GM23248 (cell line): ENCODE measurements at places on chromosomes 2 and 18.

DNA sequence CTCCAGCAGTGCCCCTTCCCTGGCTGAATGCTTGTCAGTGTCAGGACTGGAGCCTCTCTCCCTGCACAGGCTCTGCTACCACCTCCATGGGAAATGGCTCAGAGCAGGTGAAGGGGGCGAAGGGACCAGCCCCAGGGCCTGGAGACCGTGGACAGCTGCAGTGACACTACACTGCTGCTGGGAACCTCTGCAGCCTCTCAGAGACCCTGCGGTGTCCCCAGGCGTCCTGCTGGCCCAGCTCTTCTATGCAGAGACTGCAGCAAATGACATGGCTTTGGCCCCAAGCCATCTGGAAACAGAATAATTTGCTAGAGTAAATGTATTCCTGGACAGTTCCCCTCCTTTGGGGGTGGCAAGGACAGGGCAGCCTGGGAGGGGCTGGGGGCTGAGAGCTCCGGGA is 53.2 kb downstream of the CIB4 start:
- DNase-seq = no peak

GRCh38 chr2:50782543-50782942 is 249.4 kb downstream of the NRXN1 start:
- no peak for DNase-seq

DNA sequence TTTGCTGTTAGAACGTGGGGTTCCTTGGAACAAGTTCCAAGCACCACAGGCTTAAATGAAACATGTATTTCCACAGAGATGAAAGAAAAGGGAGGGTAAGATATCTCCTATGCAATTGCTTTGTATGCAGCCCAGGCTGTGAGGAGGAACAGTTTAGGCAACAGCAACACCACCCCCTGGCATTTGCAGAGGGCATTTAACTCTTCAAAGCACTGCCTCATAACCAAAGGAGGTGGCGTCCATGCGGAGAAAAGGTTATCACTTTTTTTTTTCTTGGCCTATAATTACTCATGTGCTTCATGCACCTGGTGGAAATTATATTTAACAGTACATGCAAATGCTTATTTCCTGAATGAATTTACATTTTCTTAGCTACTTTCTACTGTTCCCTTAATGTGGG is 286.0 kb downstream of the LPIN1 start:
- DNase-seq = no peak

DNA sequence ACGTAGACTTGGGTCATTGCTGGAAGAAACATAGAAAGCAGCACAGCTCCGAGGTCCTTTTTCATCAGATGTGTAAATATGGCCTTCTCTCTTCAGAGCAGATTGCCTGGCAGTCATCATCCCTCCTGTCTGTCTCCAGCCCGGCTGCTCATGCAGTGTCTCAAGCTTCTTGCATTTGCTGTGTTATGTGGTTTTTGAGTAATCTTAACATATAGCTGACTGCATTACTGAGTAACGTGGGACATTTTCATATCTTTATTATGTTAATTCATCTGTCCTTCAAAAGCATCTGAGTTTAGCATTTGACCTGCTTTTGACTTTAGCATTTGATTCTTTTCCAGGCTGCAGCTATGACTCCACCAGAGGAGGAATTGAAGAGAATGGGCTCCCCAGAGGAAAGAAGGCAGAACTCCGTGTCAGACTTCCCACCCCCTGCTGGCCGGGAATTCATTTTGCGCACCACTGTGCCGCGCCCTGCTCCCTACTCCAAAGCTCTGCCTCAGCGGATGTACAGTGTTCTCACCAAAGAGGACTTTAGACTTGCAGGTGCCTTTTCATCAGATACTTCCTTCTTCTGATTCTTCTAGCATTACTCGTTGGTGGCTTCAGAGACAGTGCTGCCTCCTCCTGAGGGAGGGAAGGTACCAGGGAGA is 116.2 kb downstream of the RAB3GAP1 start:
- DNase-seq = no peak

- peak; percentile 12 for DNase-seq
These were observed 10.0 kb upstream of the FEZ2 start for GRCh38 chr2:36607947-36608346.

GRCh38 chr2:212733273-212733672 is 194.7 kb upstream of the ERBB4 start:
- DNase-seq = no peak

- DNase-seq = peak; percentile 68
These were observed 7.3 kb upstream of the PLEK start for GRCh38 chr2:68357605-68358337.

GRCh38 chr18:57533006-57533867 is 53.3 kb downstream of the FECH start:
- DNase-seq = no peak

- no peak for DNase-seq
These were observed 443.4 kb upstream of the CDH19 start for GRCh38 chr18:67047334-67047733.

DNA sequence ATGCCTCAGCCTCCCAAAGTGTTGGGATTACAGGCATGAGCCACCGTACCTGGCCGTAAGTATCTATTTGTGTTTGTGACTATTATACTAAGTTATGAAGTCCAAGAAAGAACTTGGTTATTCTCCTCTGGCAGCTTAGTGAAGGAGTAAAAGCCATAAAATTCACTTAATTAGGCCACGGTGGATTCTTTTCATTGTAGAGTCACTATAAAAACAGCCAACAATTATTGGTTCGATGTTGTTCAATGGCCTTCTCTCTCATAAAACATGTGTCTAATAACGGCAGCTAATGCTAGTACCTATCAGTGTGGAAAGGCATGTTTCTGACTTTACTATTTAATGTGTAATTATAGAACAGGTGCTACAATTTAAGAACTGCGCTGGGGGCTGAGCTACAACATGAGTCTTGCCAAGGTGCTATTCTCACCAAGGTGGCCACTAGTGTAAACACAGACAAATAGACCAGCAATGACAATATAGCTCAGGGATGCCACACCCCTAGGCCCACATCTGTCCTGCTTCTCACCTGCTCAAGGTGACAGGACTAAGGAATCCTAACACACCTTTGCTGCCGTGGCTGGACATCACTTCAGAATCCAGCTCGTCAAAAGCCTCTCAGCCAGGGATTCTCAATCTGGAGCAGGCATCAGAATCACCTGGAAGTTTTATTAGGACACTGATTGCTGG is 17.2 kb downstream of the ATP8B1 start:
- DNase-seq = no peak

- no peak for DNase-seq
These were observed 224.2 kb downstream of the CD226 start for GRCh38 chr18:69723434-69723833.

DNA sequence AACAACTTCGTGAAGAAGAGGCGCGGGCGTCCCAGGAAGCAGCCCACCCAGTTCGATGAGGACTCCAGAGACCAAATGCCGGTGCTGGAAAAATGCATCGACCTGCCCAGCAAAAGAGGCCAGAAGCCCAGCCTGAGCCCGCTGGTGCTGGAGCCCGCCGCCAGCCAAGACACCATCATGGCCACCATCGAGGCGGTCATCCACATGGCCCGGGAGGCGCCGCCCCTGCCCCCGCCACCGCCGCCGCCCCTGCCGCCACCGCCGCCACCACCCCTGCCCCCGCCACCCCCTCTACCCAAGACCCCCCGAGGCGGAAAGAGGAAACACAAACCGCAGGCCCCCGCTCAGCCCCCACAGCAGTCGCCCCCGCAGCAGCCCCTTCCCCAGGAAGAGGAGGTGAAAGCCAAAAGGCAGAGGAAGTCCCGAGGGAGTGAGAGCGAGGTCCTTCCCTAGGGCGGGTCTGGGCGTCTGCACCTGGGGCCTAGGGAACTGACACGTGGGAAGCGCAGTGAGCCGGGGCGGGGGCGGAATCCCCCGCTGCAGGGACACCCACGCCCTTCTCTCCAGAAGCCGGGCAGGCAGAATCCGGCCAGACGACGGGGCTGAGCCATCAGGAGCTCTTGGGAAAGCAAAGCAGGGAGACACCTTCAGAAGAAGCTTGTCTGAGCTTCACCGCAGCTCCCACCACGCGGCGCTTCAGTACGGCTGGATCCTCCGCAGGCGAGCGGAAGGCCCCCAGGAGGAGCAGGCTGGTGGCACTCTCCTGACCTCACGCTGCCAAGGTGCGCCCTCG is 382.8 kb downstream of the SETBP1 start:
- DNase-seq = no peak

- no peak for DNase-seq
These were observed 461.7 kb downstream of the STK39 start for GRCh38 chr2:167785606-167786216.

DNA sequence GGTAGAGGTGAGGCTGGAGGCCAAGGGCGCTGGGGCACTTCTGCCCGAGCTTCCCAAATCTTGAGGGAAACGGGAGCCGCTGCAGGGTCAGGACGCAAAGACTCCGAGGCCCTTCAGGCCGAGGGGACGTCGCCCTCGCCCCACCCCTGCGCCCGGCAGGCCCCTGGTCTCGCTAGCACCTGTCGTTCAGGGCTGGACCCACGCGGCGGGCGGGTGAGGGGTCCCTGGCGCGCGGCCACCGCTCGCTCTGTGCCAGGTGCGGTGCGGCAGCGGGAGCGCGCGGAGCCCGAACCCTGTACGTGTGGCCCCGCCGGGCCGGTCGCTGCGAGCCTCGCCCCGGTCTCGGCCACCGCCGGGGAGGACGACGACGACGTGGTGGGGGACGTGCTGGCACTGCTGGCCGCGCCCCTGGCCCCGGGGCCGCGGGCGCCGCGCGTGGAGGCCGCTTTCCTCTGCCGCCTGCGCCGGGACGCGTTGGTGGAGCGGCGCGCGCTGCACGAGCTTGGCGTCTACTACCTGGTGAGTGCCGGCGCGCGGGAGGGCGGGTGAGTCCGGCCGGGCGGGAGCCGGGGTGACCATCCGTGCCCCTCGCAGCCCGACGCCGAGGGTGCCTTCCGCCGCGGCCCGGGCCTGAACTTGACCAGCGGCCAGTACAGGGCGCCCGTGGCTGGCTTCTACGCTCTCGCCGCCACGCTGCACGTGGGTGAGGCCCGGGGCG is 4.9 kb downstream of the ERFE start:
- DNase-seq = peak; percentile 60

DNA sequence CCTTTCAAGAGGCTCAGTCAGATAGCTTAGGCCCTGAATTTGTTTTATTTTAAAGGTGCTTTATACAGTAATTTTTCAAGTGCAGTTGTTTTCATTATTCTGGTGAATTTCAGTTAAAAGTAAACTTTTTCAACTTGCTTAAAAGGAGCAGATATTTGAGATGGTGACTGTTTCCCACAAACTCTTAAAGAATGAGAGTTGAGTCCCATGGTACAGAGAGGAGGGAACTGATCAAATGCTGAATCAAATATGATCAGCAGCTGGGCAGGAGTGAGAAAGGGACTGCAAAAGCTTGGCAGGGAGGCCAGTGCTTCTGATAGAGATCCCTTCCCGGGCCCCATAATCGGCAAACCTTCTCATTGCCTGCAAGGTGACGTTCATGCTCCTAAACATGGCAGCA is 91.2 kb downstream of the KCNS3 start:
- DNase-seq = no peak

DNA sequence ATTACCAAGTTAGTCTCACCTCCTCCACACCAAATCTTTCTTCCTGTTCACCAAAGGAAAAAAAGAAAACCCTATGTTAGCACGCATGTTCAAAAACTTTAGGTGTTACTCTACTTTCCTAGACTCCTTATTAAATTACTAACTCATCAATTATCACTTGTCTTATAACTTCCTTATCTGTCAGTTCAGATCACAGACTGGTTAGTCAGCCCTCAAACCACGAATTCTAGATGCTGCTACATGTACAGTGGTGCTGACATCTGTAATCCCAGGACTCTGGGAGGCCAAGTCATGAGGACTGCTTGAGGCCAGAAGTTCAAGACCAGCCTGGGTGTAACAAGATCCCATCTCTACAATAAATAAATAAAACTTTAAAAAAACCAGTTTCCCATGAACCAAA is 3.5 kb downstream of the YWHAQ start:
- DNase-seq = peak; percentile 46

DNA sequence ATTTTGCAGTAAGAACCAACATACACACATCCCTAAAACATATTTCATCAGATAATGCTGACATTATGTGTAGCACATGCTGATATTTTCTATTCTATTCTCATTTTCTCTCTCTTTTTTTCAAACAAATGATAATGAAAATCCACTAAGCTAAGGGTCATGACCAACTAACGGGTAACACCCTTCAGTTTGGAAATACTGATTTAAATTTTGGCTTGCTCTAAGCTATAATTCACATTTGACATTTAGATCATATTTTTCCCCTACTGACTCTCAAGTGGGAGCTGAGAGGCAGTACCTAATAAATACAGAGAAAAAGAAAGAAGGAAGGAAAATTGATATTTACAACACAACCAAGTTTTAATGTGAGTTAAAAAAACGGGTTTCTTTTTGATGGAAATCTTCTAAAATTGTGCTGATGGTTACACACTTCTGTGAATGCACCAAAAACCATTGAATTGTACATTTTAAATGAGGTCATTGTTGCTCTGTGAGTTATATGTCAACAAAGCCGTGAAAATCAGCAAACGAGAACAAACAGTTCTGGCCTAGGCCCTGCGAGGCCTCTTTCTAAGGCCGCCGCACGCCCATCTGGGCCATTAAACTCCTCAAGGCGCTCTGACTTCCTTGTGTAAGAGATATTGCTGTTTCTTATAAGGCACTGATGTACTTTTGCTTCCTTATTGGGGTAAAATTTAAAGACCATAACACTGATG is 124.2 kb downstream of the GALR1 start:
- no peak for DNase-seq

GRCh38 chr2:240284503-240285259 is 144.2 kb upstream of the OTOS start:
- no peak for DNase-seq

DNA sequence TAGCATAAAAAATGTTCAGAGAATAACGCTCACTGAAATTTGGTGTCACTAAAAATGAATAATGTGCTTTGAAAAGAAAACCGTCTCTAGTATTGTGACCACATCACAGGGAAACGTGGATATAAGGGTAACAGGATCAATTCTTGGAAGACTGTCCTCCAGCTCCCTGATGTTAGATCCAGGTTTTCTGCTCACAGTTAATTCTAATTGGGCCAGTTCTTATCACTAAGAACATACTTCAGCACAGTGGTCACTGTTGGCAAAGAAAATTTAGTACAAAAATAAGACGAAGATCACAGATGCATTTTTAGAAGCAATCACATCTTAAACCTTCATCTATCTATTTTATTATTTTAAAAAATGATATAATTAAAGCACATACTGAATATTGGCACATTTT is 57.0 kb upstream of the CD226 start:
- no peak for DNase-seq
